ENCODE measurements at places on chromosomes 5 and 9.
A peak's percentile ranks its signal among the peaks of the same experiment; 100 is the strongest.

GRCh38 chr5:80481019-80481893 is 6.6 kb upstream of the FAM151B start:
- DNase-seq: no peak

- DNase-seq: no peak
These were observed 423.6 kb downstream of the IRX1 start for GRCh38 chr5:4019009-4019769.

- no peak for DNase-seq
These were observed 1.4 kb downstream of the SRA1 start for GRCh38 chr5:140555747-140556312.

- no peak for DNase-seq
These were observed 70.4 kb downstream of the MVB12B start for GRCh38 chr9:126397056-126397455.

DNA sequence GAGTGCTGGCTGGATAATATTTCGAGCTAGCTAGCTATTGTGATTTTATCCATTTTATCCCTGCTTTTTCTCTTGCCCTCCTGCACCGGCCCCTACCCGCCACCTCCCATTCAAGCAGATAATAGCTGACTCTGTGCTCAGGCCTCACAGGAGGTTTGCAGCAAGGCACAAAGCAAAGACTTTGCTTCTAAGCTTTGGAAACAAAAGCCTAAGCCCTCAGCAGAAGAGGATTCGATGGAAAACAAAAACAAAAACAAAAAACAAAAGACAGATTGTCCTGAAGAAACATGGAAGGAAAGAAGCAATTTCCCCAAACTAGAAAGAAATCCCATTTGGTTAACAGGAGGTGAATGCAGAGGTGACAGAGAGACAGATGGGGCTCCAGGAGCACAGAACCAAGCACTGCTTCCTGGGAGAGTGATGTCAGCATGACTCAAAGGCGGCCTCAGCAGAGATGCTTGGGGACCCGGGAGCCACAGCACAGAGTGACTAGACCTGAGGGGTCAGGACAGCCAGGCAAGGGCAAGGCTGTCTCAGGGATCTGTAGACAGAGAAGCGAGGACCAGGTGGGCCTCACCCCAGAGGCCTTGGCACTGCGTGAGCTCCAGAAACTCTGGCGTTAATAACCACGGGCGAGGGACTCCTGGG is 28.4 kb downstream of the MTX3 start:
- DNase-seq: no peak

- no peak for DNase-seq
These were observed 15.6 kb downstream of the SPARC start for GRCh38 chr5:151670953-151671636.

DNA sequence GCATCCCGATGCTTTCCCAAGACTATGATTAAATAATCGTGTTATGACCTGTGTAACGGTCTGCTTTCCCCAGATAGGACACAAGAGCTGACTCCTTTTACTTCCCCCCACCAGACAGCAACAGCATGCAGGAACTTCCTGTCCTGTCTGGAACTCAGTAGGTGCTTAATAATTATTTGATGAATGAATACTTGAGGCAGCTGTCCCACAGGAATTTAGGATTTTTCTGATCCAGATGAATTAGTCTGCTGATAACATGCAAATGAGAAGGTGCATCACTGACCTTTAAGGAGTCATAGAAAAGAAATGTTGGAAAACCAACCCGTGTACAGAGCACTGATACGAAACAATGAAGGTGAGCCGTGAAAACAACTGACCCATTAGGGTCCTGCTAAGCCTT is 12.2 kb downstream of the RNF130 start:
- DNase-seq: no peak

DNA sequence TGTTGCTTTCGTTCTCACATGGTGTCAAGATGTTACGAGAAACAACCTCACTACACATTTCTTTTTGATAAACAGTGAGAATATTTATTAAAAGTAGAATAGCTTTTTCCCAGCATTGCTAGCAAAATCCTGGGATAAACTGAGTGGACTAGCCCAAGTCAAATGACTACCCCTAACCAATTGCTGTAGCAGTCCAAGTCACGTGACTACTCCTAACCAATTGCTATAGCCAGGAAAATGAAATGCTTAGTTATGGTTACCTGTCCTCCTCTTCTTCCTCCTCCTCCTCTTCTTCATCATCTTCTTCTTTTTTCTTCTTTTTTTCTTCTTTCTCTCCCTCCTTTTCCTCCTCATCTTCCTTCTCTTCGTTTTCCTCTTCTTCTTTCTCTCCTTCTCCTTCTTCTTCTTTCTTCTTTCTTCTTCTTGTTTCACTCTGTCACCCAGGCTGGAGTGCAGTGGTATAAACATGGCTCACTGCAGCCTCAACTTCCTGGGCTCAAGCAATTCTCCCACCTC is 85.4 kb downstream of the PDE8B start:
- no peak for DNase-seq

GRCh38 chr5:176497852-176498251 is 39.4 kb downstream of the RNF44 start:
- no peak for DNase-seq

- DNase-seq: no peak
These were observed 11.5 kb downstream of the NACC2 start for GRCh38 chr9:136083558-136084062.

- no peak for DNase-seq
These were observed 62.8 kb downstream of the INSYN2B start for GRCh38 chr5:169917500-169917899.

DNA sequence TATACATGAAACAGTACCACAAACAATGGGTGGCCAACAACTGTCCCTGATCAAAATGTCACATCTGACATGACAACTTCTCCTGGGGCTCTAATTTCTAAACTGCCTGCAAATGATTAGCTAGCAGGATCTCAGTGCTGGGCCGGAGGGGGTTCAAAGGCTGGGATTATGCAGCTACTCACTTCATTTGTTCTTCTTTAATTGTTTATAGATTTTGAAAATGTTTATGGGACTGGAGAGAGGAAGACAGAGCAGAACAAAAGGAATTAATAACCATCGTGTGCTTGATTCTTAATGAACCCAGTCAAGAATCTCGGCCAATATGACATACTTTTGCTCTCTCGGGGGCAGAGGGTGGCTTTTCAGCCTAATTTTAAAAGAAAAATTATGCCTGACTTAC is 313.6 kb downstream of the NSG2 start:
- DNase-seq: no peak

DNA sequence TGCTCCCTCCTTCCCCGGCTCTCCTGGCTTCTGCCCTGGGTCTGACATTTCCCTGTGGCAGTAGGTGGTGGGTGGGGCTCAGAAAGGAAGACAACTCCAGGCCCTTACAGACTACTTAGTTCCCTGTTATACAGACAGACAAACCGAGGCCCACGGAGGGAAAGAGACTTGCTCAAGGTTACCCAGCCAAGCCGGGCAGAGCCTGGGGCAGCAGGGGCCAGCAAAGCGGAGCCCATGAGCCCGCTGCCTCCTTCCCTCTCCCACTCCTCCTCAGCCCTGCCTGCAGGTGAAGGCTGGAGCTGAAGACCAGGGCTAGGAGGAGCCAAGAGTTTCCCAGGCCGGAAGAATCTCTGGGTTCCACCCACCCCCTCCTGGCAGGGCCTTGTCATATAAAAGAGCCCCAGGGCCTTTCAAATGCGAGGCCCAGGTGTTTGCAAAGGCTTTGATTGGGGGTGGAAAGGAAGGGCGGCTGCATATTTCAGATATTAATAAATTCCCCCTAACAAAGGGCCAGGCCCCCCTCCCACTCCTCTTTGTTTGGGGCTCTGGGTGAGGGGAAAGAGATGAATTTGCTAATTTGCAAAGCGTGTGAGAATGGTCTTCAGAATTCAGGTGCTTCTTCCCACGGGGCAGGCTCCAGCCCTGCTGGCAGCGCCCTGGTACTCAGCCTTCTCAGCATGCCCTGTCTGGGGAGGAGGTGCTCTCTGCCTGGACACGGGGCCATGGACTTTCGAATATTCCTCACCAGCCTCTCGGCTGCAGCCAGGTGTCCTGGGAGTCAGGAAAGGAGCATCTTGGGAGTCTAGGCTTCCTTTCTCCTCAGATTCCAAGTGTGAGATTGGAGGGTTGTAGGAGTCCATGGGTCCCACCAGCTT is 21.5 kb downstream of the SLC6A7 start:
- DNase-seq: no peak

DNA sequence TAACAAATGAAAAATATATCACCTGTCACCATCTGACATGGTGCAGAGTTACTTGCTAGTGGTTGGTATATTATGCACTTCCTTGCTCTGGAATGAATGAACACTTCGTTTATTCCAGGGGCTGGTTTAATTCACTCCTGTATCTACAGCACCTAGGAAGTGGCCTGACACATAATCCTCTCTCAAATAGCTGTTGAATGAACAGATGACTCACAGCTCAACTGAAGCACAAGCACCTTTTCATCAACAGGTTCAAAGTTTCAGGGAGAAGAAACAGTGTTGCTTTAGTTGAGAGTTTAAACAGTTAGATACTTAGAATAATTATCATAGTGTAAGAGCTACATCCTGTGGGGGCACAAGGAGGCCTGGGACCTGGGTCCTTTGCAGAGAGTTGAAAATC is 135.0 kb upstream of the DAP start:
- DNase-seq: no peak

DNA sequence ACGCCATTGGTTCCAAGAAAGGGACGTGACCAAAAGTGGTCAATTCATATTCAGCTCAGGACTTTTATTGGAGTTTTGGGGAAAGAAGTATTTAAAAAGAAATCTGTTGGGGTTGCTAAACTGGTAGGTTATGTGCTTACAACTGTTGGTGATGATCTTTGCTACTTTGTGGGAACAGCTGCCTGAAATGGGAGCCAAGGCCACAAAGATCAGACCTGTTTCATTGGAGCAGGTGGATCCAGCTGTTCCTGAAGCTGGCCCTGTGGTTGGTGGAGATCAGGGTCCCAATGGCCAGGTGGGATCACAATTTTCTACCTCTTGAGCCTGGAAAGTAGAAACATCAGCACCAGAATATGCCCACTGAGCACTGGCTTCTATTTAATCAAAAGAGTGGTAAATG is 144.5 kb downstream of the PSAT1 start:
- no peak for DNase-seq

GRCh38 chr5:170642776-170643436 is 139.1 kb downstream of the KCNIP1 start:
- no peak for DNase-seq

DNA sequence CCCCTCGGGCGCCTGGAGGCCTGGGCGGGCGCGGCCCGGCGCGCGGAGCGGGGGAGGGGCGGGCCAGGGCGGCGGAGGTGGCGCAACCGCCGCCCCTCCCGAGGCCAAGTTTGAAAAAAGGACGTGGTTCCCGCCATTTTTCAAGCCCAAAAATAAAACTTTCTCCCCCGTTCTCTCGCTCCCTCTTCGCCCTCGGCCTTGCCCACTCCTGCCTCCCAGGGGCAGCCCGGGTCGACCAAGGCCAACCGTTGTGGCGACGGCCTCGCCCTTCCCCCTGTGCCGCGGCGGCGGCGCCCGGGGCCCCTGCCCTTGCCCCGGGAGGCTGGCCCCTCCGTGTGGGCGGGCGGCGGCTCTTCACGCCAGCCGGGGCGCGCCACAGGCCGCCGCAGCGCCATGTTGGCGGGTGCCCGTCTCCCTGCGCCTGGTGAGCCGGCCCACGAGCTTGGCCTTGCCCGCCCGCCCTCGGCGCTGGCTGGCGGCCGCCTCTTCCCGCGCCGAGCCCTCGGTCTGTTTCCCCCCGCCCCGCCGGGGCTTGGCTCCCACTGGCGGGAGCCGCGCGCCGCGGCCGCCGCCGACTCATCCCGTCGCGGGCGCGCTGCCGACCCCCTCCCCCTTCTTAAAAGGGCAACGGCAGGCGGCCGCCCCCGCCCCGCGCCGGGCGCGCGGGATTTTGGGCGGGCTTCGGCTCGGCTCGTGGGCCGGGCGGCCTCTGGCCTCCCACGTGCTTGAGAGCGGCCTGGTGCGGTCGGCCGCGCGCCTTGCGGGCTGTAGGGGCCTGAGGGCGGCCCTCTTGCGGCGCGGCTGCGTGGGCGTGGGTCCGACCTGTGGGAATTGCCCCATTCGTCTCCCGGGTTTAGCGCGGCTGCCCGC is 1.3 kb downstream of the ANP32B start:
- DNase-seq: peak; percentile 57

GRCh38 chr5:113808956-113809355 is 295.5 kb downstream of the YTHDC2 start:
- DNase-seq: no peak

- DNase-seq: no peak
These were observed 79.4 kb upstream of the SAP30L start for GRCh38 chr5:154366353-154366752.

- no peak for DNase-seq
These were observed 2.2 kb downstream of the ADAMTS6 start for GRCh38 chr5:65479527-65479926.

- no peak for DNase-seq
These were observed 46.9 kb downstream of the MAP1B start for GRCh38 chr5:72154076-72154756.

- no peak for DNase-seq
These were observed 139.9 kb downstream of the PIP5K1B start for GRCh38 chr9:68844631-68845612.

DNA sequence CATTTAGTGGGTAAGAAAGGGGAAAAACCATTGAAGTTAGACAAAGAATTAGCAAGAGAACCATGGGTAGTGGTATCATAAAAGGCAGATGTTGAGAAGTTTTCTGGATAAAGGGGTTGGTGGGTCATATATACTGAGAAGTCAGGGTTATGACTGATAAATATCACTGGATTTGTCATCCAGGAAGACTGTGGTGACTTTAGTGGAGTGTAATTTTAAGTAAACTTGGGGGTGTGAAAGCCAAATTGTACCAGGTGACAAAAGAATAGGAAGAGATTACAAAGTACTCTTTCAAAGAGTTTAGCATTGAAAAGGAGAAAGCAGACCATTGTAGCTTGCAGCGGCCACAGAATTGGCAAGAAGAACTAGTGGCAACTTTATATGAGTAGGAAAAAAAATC is 315.2 kb upstream of the DMAC1 start:
- DNase-seq: no peak

DNA sequence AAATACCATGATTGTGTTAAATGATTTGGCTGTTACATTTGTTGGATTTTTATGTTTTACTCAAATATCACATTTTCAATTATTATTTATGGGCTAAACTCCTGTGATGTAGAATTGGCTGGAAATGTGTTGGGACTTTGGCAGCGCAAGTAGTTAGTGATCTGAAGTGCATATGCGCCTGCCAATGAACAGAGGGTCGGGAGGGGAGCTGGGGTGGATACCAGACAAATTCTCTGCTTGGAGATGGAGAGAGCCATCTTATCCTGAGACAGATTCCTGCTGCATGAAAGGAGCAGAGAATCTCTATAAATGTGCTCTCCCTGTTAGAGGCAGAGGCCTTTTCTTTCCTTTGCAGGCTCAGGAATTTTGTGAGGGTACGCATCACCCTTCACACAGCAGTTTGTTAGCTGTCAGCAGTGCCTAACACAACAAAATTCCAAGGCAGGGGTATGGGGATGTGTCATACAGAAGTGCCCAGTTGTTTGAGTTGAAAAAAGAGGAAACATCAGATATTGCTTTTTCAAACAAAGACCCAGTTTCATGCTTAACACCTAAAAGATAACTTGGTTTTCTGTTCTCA is 489.1 kb downstream of the CSNK1G3 start:
- no peak for DNase-seq

- no peak for DNase-seq
These were observed 13.0 kb upstream of the RAD23B start for GRCh38 chr9:107270082-107270481.

All from NCI-H510A (cell line).